Hippocampal formation (tissue), 2 donors: ENCODE measurements at places on chromosomes 16 and 17.
A peak's percentile ranks its signal among the peaks of the same experiment; 100 is the strongest.

- DNase-seq: no peak
Observed at GRCh38 chr16:62256406-62256805, 220.2 kb upstream of the CDH8 start.

DNA sequence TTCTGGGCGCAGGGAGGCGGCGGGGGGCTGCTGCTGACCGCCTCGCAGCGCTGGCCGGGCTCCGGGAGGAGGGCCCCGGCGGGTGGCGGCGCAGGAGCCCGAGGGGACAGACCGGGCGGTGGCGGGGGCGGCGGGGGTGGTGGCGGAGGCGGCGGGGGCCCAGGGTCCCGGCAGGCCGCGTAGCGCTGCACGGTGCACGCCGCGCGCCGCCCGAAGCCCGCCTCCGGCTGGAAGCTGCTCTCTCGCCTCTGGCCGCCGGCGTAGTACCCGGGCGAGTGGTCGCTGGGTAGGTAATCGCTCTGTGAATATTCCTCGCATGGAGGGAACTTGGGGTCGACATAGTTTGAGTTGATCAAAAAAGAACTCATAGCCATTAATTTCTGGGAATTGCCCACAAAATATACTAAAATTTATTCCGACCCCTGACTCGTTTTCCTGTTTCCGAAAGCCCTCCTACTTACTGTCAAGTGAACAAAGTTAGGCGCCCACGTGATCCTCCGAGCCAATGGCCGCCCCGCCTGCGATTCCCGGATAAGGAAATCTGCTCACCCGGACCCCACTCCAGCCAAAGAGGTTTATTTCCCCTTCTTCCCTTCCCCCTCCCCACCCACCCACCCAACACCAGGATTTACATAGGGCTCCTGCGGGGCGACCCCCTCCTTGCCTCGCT is at the start of gene HOXB4:
Gene HOXB4 (minus strand): TSS at position 405 of the 670 bp plus-strand sequence. CDS start 31 bp downstream, at position 374.
- no peak for DNase-seq

GRCh38 chr17:19719355-19720209 is 3.2 kb upstream of the SLC47A2 start:
- no peak for DNase-seq

DNA sequence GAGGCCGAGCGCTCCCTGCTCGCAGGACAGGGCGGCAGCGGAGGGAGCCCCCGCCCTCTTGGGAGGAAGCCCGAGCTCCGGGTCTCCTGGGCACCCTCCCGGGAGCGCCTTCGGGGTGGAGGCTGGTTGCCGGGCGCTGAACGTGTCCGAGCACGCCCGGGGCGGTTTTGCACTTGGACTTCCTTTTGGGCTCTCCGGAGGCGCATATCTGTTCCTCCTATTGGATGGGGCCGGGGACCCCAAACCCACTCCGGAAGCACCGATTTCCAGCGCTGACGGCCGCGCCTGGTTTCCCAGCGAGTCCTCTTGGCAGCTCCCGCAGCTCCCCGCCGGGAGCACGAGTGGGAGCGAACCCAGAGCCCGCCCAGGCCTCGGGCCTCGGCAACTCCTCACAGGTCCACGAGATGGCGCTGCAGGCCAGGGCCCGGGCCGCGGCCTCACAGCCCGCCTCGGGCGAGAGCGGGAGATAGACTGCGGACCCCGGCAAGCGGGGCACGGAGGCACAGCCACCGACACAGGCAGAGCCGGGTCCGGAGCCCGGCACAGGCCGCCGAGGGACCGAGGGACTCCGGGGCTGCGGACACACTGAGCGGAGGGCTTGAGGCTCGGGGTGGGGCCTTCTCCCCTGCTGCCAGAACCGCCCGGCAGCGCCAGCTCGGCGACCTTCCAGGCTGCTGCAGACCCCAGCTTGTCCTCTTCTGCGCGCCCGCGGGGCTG is 12.7 kb downstream of the TBX2 start:
- peak; percentile 75 for DNase-seq

DNA sequence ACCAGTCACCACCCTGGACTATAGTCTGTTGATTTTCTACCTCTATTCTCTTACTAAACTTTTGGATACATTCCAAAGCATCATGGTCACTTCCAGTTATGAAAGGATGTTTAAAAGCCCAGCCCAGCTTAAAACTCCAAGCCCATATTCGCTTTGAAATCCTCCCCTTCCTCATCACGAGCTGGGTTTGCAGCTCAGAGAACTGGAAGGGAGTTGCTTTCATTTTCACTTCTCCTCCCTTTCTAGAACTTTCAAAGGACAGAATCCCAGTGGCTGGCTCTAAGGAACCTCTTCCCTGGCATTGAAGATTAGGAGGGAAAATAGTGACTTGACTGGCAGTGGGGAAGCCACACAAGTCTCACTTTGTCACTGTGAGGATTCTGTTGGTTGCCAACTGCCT is 100.1 kb upstream of the DYNLRB2 start:
- no peak for DNase-seq

DNA sequence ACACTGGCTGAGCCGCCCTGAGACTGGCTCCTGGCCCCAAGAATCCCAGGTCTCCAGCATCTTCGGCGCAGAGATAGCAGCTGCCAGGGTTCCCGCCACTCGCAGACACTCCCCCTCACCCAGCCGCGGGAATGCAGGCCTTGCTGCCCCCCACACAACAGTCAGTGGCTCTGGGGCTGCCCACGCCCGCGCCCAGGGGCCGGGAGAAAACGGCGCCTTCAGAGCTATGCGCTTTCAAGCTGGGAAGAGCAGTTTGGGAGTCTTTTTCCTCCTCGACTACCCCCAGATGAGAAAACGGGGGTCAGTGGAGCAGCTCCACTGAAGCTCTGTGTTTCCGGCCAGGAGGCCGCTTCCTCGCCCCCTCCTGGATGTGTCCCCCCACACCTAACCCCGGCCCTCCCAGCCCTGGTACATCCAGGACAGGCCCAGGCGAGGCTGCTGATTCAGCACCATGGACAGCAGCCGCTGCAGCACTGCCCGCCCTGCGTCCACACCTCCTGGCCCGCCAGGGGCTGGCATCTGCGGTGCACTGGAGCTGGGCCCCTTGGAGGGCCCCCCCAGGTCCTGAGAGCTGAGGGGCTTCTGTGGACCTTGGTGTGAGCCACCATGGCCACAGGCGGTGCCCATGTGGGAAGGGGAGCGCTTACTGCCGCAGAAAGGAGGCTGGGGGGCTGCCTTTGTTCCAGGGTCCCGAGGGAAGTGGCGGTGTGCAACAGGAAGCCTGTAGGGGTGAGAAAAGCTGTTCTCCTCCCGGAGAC is 35.7 kb downstream of the CACNA1H start:
- no peak for DNase-seq

DNA sequence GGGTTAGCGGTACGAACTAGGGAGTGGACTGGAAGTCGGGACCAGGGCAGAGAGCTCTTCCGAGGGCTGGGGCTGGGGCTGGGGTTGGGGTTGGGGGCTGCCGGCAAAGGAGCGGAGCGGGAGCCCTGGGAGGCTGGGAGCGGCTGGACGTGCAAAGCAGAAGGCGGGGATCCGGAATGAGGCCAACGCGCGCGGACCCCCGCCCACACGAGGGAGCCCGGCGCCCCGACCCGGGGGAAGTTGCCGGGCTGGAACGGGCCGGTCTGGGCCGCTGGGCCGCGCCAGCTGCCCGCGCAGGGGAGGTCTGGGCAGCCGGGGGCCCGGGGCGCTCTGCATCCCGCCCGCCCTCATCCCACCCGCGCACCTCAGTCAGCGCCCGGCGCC is 323 bp downstream of the ST3GAL2 start:
- DNase-seq: no peak

DNA sequence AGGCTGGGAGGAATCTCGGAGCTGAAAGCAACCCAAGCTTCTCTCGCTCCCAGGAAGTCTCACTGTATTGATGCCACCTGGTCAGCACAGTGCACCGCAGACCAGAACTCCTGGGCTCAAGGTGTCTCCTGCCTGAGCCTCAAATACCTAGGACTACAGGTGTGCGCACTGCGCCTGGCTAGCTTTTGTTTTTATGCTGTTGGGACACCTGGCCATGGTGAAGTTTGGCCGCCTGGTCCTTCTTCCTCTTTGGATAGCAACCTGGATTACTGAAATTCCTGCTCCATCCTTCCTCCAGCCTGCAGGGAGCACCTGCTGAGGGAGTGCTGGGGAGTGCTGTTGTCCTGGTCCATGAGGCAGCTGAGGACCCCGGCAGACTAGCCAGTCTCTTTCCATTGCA is 56.6 kb downstream of the COTL1 start:
- no peak for DNase-seq

DNA sequence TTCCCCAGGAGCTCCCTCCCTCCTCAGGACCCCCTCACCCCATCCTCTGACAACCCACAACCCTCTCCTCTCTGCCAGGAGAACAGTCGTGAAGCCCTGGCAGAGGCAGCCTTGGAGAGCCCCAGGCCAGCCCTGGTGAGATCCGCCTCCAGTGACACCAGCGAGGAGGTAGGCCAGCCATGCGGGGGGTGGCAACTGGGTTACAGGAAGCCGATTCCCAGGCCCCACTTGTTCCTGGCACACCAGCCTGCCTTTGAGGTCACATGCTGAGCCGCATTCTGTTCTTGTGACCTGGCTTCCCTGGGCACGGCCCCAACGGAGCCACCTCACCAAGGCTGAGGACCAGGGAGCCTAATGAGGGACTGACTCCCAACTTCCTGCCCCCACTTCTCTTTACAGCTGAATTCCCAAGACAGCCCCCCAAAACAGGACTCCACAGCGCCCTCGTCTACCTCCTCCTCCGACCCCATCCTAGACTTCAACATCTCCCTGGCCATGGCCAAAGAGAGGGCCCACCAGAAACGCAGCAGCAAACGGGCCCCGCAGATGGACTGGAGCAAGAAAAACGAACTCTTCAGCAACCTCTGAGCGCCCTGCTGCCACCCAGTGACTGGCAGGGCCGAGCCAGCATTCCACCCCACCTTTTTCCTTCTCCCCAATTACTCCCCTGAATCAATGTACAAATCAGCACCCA is 7.9 kb downstream of the NAT9 start:
- no peak for DNase-seq

- no peak for DNase-seq
Observed at GRCh38 chr16:84143784-84144199, 1.2 kb downstream of the HSDL1 start.

- DNase-seq: no peak
Observed at GRCh38 chr16:76118344-76118743, 158.9 kb upstream of the CNTNAP4 start.

DNA sequence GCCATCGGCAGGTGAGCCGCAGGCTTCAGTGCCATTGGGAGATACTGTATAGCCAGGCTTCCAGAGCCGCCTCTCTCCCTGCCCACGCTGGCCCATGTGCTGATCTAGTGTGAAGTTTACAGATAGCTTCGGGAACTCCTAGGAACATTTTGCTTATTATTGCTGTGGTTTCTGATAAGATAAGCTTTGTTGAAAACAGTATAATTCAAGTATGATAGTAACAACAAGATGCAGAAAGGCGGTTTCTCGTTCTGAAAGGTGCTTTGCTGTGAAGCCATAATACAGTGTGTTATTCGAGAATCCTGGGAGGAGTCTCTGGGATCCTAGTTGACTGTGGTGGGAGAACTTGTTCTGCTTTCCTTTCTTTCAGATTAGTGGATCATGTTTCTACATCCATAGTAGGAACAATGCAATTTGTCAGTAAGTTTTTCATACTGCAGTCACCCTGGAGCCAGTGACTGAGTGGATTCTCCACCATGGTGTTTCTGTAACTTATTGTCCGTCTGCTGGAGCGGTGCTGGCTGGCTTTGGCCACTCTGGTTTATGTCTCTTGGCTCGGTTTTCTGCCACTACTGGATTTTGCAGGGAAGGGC is 31.5 kb downstream of the RAB11FIP3 start:
- DNase-seq: peak; percentile 24

DNA sequence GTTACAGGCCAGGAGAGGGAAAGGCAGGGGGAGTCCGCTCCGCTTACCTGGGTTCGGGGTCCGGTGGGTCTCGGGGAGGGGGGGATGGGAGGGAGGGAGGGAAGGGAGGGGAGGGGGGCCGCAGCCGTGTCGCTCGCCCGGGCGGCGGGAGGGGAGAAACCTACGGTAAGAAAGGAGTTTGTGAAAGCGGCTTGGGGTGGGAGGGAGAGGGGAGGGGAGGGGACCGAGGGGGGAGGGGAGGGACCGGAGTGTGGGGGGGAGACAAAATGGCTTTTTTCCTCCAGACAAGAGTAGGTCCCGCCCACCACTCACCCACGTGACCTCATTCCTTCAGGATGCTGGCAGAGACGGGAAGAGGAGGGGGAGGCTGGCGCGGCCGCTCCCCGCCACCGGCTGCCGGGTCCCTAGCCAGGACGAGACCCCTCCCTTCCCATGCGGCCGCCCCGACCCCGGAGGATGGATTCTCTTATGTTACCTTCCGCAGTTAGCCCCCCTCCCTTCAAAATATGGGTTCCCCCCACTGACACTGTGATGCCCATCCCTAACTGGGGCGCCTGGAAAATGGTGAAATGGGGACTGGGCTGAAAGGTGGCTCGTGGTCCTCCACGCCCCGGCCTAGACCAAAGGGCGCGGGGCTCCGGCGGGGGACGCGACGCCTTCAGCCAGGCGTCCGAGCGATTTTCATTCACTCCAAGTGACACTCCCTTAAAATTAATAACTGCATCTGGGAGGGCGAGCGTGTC is at the start of gene PCGF2:
Gene PCGF2 (minus strand): TSS at position 188 of the 743 bp plus-strand sequence. CDS start 7,934 bp downstream, outside the sequence.
- peak; percentile 40 for DNase-seq

DNA sequence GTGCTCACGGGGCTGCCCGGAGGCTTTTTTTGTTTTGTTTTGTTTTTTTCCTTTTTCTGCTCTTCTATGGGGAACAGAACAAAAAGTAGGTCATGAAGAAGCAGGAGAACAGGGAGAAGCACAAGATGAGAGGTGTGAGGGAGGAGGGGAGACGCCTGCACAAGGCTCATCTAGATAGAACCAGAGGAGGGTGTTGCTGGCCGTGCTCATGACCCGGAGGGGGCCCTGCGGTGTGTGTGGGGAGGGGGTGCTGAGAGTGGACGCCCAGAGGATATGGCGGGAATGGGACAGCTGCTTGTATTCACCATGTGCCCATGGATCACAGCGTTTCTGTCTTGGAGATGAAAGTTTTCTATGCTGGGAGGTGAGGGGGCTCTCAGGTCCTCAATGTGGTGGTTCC is 183.7 kb downstream of the FOXL1 start:
- DNase-seq: no peak

- DNase-seq: no peak
Observed at GRCh38 chr16:31083556-31083955, 5.2 kb downstream of the PRSS53 start.

DNA sequence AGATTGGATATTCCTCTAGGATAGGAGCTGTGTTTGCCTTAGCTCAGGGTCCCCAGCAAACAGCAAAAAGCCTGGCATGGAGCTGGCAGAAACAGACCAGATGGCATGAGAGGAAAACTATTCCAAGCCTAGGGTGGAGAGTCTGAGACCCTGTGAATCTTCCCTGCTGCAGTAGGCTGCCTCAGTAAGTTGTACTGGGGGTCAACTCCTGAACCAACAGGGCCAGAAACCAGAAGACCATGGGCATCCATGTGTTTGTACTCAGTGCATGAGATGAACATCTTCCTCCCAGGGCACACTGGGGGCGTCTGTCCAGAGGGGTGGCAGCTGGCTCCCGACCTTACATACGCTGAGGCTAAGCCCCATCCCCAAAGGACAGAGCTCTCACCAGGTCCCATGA is 214.4 kb downstream of the C16orf78 start:
- no peak for DNase-seq
